Lower leg skin (tissue), 4 donors: ENCODE measurements at places on chromosomes 6 and 20. TPM values are rescaled to one million over a fixed set of nuclear protein-coding genes. Genes with fewer than 3 reads are reported as not detected.

IRAK1BP1 gene
- total RNA-seq = 2.7 TPM

FRS3 gene
- total RNA-seq = 1.4 TPM

SYCP2L gene
- total RNA-seq = 0.69 TPM

OR2B6 gene
- not detected for total RNA-seq

SLC12A5 gene
- total RNA-seq = not detected

PSORS1C2 gene
- total RNA-seq = 55.5 TPM

GTSF1L gene
- not detected for total RNA-seq

POPDC3 gene
- total RNA-seq = not detected

CNBD2 gene
- total RNA-seq = 8.3 TPM

PPP1R3G gene
- 3.1 TPM for total RNA-seq

UFL1 gene
- total RNA-seq = 23.9 TPM

TSHZ2 gene
- total RNA-seq = 10.5 TPM

IYD gene
- total RNA-seq = 1.0 TPM

BHLHE23 gene
- total RNA-seq = not detected

NNAT gene
- total RNA-seq = 1.3 TPM

FERMT1 gene
- total RNA-seq = 27.3 TPM

ARFGEF2 gene
- 41.5 TPM for total RNA-seq

- no peak for DNase-seq
Observed at GRCh38 chr20:36866681-36867495, 9.1 kb upstream of the TLDC2 start.

DNA sequence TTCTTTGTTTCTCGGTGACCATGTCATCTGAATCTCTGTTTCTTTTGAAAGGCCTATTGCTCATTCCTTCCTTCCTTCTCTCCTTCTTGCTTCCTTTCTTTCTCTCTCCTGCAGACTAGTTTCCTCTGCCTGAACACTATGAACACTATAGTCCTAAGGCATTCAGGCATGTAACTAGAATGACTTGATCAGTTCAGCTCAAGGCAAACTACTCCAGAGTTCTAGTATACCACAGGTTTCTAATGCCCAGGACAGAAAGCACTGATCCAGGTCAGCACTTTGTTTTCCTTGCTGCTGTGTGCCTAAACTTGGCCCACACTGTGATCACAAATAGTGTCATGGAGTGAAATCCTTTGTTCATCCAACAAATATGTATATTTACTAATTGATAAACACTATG is 324.1 kb upstream of the GJE1 start:
- no peak for DNase-seq

GRCh38 chr6:168999392-168999791 is 254.3 kb downstream of the THBS2 start:
- DNase-seq = no peak

- DNase-seq = no peak
Observed at GRCh38 chr20:32231847-32232246, 24.2 kb downstream of the POFUT1 start.

GRCh38 chr6:87628424-87628823 is 38.5 kb downstream of the ORC3 start:
- DNase-seq = no peak

DNA sequence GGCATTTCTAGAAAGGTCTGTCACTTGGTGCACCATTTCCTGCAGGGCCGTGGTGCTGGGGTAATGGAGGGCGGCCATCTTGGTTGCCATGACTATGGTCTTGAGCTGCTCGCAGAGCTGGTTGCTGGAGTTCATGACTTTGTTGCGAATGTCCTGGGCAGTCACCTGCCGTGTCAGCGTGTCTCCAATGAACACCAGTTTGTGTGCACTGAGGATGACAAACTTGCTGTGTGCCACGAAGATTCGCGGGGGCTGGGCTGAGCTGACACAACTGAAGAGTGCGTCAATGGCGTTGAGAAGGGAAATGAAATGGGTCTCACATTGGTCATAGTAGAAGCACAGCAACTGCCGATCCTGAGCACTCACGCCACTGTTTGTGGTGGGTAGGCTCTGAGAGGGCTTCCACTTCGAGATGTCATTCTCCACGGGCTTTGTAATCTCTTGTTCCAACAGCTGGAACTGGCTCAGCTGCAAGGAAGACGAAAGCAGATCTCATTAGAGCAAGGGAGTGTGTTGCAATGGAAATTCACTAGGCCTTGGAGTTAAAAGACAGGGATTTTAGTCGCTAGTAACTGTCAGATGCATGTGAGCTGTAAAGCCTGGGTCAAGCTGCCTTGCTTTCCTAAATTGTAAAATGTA is 47.1 kb downstream of the NEDD9 start:
- DNase-seq = no peak

- DNase-seq = no peak
Observed at GRCh38 chr6:46263707-46264086, 92.9 kb upstream of the ENPP5 start.

DNA sequence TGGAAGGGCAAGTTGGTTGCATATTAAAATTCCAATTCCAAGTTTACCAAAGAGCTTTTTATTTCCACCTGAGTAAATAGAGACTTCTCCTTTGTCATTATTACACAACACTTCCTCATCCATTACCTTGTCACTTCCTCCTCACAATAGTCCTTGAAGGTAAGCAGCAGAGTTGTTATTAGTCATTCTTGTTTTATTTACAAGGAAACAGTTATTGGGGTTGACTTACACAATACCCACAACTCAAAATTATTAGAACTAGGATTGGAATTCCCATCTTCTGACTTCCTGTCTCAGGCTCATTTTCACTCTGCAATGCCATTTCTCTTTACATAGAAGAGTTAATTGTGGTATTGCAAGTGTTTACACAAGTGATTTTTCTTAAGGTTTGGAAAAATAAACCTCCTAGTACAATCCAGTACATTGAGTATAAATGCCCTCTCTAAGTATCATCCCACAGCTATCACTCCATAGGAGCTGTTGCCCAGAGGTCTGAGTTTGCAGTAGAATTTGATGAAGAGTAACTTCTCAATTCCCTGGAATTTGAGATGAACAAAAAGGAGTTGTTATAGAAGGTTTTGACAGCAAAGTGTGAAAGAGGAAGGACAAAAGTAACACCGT is 28.9 kb upstream of the MTRF1L start:
- DNase-seq = no peak

DNA sequence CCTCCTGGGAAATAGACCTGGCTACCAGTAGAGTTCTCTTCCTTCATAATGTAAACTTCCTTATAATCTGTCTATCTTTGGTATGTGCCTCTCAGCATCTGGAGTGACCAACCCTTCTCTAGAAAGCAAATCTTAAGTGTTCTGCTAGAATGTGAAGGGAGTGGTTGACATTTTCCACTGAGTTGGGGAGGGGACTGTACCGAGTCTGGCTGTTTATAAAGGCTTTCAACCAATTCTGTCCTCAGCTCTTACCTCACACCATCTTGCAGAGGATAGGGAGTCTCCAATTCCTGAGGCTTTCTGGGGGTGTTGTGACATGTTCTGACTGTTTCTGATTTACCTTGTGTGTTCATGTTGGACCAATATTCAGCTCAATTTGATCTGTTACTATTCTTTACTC is 39.6 kb downstream of the FAM217A start:
- no peak for DNase-seq

- no peak for DNase-seq
Observed at GRCh38 chr20:1632178-1632577, 12.4 kb upstream of the SIRPB1 start.

- DNase-seq = no peak
Observed at GRCh38 chr20:41424546-41424945, 57.9 kb upstream of the EMILIN3 start.

DNA sequence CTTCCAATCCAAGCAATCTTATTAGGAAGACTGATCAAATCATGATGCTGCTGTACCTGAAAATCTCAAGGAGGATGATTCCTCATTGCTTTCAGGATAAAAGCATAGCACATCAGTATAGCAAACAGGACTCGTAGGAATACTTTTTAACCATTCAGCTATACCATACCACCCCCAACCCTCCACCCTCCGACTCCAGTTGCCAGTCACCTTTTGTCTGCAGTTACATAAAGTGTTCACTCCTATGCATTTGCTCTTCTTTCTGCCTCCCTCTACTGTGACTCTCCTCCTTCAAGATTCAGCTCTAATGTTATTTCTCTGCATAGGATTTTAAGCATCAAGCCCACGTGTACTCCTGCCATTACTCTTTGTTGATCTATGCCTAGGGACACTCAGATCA is 124.7 kb upstream of the KCNQ5 start:
- no peak for DNase-seq

- DNase-seq = no peak
Observed at GRCh38 chr6:154230393-154230792, 126.2 kb downstream of the IPCEF1 start.

GRCh38 chr20:52518735-52519134 is 327.2 kb upstream of the ZFP64 start:
- no peak for DNase-seq

- DNase-seq = no peak
Observed at GRCh38 chr20:5729348-5729747, 20.9 kb upstream of the SHLD1 start.

- DNase-seq = no peak
Observed at GRCh38 chr6:31453259-31453658, 44.7 kb upstream of the MICB start.

- no peak for DNase-seq
Observed at GRCh38 chr6:130923350-130923749, 96.1 kb downstream of the SMLR1 start.

DNA sequence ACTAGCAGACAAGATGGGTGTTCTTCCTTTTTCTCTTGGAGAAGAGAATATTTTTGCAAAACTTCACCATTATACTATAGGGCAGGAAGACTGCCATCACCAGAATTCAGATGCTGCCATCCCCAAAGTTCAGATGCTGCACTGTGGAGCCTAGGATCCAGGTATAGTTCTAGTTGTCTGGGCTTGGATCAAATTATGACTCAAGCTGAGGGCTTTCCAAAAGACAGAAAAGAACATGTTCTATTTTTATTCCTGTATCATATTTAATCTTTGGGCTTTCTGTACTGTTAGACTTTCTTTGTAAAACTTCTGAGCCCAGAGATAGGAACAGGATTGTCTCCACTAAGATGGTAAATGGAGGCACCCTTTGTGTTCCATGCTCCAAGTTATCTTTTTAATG is 22.0 kb downstream of the FAM83B start:
- DNase-seq = no peak

GRCh38 chr6:133157995-133158394 is 83.2 kb upstream of the EYA4 start:
- DNase-seq = no peak

DNA sequence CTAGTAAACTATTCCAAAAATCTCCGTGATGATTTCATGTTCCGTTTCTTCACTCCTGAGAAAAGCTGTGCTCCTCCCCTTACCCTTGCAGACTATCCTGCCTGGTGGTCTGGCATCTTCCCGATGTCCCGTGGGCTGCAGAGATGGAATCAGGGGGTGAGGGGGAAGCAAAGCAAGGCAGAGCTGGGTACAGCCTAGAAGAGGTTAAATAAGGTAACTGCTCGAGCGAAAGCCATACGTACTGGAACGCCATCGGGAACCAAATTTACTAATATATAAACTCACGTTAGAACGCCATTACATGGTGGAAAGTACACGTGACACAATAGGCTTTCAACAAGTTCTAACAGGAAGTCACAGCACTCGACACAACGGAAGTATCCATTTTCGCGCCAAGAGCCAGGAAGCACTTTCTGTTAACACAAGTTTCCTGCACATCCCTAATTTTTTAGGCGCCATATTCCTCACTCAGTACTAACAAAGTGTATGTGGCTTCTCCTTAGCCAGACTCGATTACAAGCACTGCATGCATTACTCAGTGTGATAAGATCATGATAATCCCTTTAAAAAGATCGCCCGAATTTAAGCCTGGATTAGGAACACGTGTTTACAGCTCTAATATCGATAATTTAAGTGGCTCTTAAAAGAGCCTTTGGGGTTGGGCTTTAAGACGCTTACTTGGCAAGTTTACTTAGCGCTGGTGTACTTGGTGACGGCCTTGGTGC is 101.6 kb upstream of the PRSS16 start:
- peak; percentile 96 for DNase-seq

GRCh38 chr6:12593771-12594529 is 122.6 kb upstream of the PHACTR1 start:
- no peak for DNase-seq

GRCh38 chr6:36847991-36848390 is 8.7 kb upstream of the CPNE5 start:
- DNase-seq = no peak

DNA sequence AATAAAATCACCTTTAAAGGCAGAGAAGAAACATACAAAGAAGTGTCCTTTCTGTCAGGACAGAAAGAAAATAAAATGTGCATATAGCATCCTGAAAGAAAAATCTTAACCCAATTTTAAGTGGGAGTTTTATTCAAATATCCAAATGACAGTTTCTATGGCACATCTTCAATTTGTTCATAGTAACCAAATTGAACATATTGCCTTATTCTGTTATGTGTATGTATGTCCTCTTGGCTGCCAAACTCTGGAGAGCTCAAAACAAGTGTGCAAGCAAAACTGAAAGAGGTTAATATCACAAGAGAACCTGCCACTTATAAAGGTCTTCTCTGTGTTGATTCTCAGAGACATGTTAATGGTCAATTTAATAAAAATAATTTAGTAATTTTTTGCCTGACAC is 334.7 kb downstream of the BCKDHB start:
- DNase-seq = no peak

DNA sequence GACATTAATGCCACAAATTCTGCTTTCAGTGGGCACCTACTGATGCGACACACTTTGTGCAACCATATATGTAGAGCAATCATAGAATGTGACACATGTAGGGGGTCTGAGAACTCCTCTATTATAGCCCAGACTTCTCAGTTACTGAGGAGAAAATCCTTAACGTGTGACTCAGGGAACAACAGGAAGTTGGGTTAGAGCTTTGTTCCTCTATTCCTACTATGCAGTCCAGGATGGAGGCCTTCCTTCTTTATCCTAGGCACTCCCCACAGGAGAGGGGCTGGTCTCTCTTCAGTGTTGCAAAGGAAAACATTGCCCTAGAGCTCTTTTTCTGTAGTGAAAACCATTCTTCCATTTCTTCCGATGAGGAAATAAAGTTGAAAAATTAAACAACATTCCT is 39.6 kb upstream of the RCAN2 start:
- no peak for DNase-seq

DNA sequence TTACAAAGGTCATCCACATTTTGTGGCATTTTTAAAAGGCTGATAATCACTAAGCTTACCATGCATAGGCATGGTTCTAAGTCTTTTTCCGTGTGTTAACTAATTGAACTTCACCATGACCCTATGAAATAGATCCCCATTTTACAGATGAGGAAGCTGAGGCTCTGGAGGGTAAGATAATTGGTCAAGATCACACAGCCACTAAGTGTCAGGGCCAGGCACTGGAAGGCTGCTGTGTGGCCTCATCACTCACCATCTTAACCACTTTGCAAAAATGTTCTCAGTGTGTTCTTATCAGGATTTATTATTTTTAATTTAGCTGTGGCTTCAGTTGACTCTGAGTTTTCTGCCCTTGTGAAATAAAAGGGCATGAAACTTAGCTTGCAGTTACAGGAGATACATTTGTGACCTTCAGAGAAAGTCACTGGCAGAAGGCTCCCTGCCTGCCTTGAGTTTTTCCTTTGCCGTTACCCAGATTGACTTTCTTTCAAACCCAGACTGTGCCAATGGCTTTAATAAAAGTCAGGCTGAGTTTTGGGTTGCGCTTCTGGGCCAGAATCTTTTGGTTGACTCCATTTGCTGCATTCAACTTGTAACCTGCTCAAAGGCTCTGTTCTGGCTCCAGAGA is 82.0 kb downstream of the EZR start:
- no peak for DNase-seq
